ENCODE measurements at places on chromosomes 5 and 9. TPM values are rescaled to one million over a fixed set of nuclear protein-coding genes. Genes with fewer than 3 reads are reported as not detected.

DNA sequence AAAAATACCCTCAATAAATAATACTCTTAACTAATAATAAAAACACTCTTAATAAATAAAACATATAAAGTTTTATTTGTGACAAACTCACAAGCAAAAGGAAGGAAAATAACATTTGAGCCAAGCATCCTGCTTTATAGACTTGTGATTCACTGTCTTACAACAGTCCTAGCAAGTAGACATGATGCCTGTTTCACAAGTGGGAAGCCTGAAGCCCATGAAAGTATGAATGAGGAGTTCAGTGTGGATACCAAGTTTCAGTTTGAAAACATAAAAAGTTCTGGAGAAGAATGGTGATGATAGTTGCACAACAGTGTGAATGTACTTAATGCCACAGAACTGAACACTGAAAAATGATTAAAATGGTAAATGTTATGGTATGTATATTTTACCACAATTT, 10.9 kb downstream of the HABP4 start:
- no peaks in the 10 kb centered on the region for H3K27me3 ChIP-seq
- DNase-seq, result no peak
- no peaks in the 10 kb centered on the region for H3K4me1 ChIP-seq
- peaks cover 2% of the 10 kb centered on the region for H3K36me3 ChIP-seq

GRCh38 chr5:168030912-168031311, 260.5 kb upstream of the WWC1 start:
- no peak overlapping the region for H3K27ac ChIP-seq
- peaks cover 4% of the 10 kb centered on the region for H3K27me3 ChIP-seq
- H3K4me1 ChIP-seq, result no peaks in the 10 kb centered on the region
- no peak for DNase-seq
- no peak overlapping the region for H3K4me3 ChIP-seq
- H3K36me3 ChIP-seq, result no peaks in the 10 kb centered on the region

- DNase-seq, result no peak
- H3K36me3 ChIP-seq, result peaks cover 84% of the 10 kb centered on the region
- H3K27me3 ChIP-seq, result no peaks in the 10 kb centered on the region
- H3K4me1 ChIP-seq, result peaks cover 2% of the 10 kb centered on the region
- H3K4me3 ChIP-seq, result no peak overlapping the region
- no peak overlapping the region for H3K27ac ChIP-seq
Measured at GRCh38 chr5:169595172-169595820, 11.7 kb downstream of the SPDL1 start.

DNA sequence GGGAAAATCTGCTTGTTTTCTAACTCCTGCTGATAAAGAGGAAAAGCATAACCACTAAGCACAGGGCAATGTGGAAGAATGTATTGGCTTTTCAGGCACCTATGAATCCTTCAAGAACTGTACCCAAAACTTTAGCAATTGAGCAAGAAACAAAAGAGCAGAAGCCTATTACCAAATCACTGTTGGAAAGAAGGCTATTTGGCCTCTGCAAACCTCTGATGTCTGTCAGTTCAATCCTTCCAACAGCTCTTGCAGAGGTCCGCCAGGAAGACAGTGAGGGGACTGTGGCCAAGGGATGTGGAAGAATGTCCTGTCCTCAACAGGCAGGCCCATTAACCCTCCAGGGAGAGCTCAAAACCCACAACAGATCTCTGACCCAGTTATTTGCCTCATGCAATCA, 328.6 kb downstream of the ENC1 start:
- no peaks in the 10 kb centered on the region for H3K36me3 ChIP-seq
- no peaks in the 10 kb centered on the region for H3K27me3 ChIP-seq
- H3K27ac ChIP-seq, result no peak overlapping the region
- no peak for DNase-seq

SLC6A3 gene
- 0.05 TPM for total RNA-seq

Data from Panc1 (cell line).